Stromal cell of bone marrow (primary cell): ENCODE measurements at places on chromosomes 16 and 17.

DNA sequence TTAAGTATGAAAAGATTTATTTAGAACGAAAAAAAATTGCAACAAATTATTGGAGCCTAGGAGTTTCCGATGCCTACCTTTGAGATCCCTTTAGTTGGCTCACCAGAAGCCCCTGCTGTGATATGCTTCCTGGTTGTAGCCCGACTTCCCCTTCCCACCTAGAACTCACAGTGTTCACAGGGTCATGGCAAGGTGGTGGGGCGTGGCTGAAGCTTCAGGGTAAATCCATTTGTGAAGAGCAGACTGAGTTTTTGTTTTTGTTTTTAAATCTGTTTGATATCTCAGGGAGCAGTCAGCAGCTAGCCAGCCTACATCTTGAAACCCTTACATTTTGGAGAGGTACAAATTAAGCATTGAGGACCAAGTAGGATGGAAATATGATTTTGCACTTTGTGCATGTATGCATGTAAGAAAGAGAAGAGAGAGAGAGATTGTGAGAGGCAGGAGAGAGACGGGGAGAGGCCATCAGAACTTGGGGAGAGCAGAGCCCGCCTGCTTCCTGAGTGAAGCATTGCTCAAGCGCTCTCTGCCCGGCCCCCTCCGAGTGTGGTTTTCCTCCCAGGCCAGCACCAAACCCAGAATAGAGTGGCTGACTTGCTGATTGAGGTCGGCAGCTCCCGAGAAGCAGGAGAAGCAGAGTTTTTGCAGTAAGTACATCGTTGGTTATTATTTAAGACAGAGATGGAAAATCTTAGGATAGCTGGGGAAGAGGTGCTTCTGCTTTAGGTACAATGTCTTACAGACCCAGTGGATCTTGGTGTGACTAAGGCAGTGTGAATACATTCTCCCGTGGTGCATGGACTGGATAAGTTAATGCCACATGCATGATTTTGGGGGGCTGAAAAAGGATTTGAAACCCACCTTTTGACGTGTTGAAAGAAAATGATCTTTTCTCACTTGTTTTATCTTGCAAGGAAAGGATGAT, 64.2 kb downstream of the SPECC1 start:
- DNase-seq, result peak; percentile 38

DNA sequence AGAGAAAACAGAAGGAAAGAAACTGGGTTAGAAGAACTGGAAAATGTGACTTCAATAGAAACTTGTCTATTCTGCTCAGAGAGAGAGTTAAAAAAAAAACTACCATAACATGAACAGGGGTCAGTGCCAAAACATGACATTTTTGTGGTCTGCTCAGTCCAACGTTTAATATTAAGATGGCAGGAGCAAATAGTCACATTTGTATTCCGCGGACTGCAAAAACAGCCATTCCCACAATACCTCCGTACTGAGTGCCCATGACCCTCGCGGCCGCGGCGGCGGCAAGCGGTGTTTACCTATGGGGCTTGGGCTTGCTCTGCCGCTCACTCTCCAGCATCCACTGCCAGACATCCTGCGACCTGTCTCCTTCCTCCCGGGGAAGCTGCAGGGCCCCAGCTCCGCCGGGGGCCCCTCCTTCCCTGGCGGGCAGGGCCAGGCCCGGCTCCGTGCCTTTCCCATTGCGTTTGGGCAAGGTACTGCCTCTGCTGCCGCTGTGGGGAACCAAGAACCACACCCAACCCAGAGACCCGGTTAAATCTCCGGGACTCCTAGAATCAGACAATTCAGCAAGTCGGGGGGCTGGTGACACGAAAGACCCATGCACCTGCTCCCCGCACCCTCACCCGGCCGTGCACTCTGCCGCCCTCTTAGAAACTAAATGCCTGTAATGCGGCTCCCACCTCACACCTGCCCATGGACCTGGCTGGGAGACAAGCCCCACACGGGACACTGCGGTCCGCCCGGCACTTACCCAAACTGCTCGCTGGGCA, 24.7 kb downstream of the AXIN2 start:
- no peak for DNase-seq

DNA sequence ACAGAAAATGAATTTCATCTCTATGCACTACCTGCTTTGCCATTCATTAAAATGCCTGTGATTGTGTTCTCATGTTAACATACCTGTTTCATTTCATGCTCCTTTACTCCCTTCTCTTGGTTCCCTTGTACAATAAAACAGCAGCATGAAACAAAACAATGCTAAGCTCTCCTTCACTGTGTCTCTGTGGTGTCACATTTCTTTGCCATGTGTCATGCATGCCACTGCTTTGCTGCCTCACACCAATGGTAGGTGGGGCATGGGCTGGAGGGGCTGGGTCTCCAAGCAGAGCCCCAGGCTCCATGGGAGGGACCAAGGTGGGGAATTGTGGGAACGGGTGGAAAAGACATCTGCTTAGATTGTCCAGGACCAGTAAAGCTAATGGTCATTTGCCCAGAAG, 83.6 kb downstream of the RGS9 start:
- no peak for DNase-seq

DNA sequence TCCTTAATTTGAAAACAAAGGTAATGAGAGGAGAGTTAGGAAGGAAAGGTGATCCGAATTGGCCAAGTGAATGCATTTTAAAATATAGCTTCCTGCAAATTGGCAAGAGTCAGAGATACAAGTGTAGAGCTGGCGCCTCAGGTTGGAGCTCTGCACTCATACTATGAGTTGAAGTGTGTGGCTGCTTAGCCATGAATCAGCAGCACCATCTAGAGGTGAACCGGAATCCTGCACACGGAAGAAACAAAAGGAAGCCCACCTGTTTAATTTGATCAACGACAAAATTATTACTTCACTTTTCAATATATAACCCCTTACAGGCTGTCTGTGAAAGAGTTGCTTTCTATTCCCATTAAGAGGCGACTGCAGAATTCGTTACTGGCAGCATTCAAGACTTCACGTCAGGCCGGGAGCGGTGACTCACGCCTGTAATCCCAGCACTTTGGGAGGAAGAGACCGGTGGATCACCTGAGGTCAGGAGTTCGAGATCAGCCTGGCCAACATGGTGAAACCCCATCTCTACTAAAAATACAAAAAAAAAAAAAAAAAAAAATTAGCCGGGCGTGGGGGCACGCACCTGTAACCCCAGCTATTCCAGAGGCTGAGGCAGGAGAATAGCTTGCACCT, 1253.7 kb upstream of the CDH8 start:
- DNase-seq, result peak; percentile 0

GRCh38 chr17:1059131-1059795, 62.3 kb downstream of the TIMM22 start:
- DNase-seq, result no peak

- DNase-seq, result no peak
Observed at GRCh38 chr16:87762620-87763019, 3.2 kb downstream of the KLHDC4 start.

GRCh38 chr17:74872313-74873036, at the start of gene FDXR:
FDXR (minus strand) TSS chr17:74872994; CDS start chr17:74872944, 50 bp downstream.
- DNase-seq, result no peak

DNA sequence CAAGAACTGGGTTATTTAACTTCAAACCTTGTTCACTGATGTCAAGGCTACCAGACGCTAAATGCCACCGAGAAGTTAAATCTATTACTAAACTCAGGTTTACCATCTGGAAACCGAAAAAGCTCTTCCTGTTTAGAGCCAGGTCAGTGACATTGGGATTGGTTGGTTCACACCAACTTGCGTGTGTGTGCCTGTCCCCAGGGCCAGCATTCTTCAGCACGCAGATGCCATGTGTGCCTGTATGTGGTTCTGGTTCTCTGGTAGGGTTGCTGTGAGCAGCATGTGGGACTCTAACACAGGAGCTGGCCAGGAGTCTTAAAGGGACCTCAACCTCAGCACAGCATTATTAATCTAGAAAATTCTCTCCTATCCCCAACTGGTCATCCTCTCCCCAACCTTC, 18.1 kb upstream of the TBX2 start:
- no peak for DNase-seq

DNA sequence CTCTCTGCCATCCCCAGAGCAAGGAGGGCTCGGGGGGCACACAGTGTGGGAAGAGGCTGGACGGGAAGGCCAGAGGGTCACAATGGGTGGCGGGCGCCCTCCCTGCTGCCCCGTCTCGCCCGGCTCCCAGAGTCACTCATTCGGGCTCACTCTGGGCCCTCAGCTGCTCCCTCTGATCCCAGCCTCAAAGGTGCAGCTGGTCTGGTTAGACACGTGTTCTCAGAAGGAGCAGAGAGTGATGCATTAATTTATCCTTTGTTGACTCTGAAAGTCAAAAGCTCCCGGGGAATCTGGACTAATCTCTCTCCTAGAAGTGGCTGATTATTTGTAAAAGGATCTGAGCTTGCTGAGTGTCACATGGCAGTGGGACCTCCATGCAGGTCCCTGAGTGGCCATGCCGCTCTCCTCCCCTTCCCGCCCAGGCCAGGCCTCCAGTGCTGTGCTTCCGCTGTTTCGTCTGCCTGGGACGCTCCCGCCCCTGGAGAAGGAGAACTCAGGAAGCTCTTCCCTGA, 87.5 kb downstream of the SEC14L1 start:
- no peak for DNase-seq

GRCh38 chr16:30728899-30729672, 19.1 kb upstream of the PHKG2 start:
- no peak for DNase-seq

DNA sequence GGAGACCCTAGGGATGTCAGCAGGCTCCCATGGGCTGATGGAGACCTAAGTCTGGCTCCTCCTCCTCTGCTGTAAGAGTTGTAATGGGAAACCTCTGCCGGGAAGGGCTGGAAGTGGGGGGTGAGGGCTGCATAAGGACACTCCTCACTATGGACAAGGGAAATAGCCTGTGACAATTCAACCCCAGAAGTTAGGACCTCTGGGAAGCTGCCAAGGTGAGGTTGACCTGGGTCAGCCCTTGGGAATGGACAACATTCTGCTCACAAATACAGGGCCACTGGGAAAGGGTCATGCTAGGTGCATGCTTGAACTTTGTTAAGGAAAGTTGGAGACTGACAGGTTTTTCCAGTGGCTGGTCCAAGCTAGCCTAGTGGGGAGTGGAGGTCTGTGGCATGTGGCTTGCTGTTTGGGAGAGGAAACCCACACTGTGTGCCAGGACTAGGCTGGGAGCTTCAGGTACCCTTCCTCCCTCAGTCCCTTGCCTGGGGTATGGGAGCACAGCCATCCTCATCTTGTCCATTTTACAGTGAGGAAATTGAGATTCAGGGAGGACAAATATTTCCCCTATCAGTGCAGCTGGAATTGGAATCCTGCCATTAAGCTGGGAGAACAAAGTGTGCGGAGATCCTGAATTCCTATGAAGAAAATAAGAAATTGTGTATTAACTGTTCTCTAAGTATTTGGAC, 190.4 kb downstream of the SALL1 start:
- no peak for DNase-seq

DNA sequence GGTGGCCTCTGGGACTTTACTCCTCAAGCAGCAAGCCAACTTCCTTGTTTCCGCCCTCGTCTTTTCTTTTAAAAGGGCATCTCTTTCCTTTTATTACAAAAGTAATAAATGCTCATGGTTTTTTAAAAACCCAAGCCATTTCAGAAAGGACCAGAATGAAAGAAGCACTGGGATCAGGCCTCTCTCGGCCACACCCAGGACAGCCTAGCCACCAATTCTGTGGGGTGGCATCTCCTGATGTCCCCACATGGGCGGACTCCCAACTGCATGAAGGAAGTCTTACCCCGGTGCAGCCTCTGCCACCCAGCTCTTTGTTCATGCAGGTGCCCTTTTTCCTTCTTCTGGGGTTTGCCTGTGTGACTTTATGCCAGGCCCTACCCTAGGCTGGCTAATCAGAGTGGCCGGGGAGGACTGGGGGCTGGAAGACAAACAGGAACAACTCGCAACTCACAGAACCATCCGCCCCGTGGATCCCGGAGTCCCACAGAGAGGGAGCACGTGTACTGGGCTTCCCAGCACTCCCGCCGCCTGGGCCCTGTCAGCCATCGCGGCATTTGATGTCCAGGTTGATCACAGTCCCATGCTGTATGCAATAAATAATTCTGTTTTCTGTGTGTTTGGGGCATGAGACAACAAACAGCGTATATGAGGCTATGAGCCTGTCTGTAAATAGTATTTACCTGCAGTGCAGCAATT, 2.6 kb upstream of the RASD1 start:
- DNase-seq, result no peak

- DNase-seq, result no peak
Observed at GRCh38 chr17:9672691-9673090, 27.4 kb downstream of the USP43 start.

DNA sequence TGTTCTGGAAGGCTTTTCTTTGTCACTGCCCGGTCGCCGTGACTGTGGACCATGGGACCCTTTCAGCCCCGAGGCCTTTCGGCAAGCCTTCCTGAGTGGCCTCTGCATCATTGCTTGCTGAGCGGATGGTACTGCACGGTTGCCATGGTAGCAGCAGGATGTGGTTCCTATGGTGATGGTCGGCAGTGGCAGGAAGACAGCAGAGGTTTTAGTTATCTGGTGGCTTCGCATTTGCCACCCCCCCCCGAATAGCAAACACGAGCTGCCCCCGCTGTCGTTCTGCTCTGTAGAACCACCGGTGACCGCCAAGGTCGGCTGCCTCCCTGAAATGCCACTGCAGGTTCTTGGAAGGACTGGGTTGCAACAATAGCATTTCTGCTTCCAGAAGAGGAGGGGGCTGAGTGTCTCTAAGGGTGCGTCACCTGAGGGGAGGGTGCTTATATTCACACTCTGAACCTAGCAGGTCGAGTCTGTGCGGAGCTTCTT, 76.6 kb downstream of the CMIP start:
- DNase-seq, result no peak

DNA sequence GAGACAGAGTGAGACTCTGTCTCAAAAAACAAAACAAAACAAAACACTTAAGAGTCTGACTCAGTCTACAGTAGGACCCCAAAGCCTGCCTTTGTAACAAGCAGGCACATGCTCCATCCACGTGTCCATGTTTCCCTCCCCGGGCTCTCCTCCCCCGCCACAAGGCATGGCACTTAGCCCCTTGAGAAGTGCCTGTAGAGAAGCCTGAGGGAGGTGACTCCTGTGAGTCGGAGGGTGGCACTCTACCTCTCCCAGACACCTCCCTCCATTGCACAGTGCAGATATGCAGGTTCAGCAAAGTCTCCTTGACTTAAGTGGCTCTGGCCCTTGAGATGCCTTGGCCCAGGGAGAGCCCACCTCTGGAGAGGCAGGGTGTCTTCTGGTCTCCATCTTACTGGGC, 6.8 kb downstream of the FHOD1 start:
- DNase-seq, result no peak

DNA sequence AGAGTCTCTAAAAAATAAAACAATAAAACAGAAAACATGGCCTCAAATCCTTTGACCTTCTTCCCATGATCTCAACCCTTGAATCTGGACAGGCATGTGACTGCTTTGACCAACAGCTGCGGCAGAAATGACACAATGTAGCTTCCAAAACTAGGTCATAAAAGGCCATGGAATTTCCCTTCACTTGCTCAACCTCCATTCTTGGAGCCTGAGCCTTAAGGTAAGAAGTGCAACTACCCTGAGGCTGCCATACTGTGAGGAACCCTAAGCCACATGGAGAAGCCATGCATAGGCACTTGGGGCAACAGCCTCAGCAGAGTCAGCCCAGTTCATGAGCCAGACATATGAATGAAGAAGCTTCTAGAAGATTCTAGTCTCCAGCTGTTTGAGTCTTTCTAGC, 75.7 kb upstream of the BRD7 start:
- DNase-seq, result no peak

GRCh38 chr16:53855511-53855910, 151.6 kb downstream of the FTO start:
- no peak for DNase-seq
